ENCODE measurements at places on chromosomes 1 and 21.

DNA sequence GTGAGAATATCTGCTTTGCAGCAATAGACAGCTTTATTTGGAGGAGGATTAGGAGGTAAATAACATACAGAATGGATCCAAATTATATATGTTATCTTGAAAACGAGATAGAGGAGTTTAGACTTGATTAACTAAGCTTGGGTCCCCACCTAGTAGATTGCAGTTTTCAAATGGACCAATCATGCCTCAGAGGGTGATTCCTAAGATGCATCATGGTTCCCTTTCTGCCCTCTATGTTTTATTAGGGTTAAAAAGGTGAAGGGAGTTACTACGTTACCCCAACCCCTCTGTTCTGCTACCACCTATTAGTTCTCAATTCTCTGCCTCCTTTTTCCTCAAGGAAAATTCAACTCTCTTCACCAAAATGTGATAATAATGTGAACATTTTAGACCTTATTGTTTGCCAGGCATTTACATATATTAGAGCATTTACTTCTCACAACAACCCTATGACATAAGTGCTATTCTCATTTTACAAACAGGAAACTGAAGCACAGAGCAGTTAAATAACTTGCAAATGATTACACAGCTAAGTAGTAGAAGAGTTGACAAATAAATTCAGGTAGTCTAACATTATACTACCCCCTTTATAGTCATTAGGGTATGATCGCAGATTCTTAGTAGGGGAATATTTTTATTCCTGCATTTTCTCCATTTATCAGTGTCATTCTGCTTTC, 23.4 kb upstream of the PGM1 start:
- DNase-seq = no peak

DNA sequence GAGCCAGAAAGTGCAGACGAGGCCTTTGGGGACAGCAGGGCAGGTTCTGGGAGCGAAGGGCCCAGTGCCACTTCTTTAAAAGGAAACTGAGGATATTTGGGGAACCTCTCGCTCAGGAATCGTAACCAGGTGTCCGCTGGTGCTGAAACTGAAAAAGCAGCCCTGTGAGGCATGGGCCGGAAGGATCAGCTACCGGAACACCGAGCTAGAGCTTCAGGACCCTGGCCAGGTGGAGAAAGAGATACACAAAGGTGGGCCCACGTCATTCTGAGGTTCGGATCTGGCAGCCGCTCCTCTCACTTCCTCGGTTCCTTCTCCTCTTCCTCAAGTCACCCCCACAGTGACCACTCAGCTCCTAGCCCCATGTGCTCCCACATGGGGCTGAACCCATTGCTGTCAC, 18.1 kb downstream of the MX2 start:
- DNase-seq = no peak

DNA sequence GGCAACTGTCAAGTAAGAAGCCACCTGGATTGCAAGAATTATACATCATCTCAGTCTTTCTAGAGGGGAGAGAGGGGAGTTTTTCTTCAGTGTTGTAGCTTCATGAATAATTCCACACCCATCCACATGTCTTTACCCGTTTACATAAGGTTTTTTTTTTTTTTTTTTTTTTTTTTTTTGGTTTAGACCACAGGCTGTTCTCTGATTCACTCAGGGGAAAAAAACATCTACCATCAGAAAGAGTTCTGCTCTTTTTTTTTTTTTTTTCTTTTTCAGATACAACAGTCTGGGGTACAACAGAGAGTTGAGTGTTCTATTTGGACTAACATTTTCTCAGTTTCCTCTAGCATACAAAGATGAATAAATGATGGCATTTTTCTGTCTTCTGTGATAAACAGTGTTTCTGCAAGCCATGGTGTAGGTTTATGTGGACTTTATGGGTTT, 4.9 kb upstream of the KIF14 start:
- DNase-seq = no peak

DNA sequence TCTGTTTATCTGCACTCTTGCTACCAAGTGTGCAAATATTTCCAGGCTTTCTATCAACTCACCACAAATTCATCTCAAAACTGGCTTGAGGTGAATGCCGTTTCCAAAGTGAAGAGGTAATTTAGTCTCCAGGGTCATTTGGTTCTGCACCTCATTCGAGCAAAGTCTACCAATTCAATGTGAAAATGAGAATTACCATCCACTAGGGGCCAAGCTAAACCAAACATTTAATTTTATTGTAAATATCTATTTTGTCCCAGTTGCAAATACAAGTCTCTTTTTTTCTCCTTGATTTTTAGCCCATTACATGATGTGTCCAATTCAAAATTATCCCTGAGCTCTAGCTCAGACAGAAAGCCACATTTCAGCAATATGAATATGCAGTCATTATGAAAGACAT, 152.3 kb upstream of the PTBP2 start:
- DNase-seq = no peak

GRCh38 chr21:45252448-45252925, 35.2 kb downstream of the POFUT2 start:
- DNase-seq = no peak

DNA sequence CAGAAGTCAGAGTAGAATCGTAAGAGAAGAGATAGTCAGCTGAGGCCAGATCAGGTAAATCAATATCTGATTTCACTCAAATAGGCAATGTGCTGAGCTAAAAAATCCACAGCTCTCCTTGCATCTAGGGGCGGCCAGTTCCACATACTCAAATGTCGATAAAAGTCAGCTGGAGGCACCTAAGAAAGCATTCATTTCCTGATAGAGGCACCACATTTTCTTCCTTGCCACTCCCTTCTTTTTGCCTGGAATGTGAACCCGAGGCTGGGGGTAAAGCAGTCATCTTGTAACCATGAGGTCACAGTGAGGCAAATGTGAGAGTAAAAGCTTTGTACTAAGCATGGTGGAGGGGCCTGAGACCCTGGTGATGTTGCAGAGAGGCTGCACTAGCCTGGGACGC, 24.2 kb upstream of the CTPS1 start:
- DNase-seq = no peak

DNA sequence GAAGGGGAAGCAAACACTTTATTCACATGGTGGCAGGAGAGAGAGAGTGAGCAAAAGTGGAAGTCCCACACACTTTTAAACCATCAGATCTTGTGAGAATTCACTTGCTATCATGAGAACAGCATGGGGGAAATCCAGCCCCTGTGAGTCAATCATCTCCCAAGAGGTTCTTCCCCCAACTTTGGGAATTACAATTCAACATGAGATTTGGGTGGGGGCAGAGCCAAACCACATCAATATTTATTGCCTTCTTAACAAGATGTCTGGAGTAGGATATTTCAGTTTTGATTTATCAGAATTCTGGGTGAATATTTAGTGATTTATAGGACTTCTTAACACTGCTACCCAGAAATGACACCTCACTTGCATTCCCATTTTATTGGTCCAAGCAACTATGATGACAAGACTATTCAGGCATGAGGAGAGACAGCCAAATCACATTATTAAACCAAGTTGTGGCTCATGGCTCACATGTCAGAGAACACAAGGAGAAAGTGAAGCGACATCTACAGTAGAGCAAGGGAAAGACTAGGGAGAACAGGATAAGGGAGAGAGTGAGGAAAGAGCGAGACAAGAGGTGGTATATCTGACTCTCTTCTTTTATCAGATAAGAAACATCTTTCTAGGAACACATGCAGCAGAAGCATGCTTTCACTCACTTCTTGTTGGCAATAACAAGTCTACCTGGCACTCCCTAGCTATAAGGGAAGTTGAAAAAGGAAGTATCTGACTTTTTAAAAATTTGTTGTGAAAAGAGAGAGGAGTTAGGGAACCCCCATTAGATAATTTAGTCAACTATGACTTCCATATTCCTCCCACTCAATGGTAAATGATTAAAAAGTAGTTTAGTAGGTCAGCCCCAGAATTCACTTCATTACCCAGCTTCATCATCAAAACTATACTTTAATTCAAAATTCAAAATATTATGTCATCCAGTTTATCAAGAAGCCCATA, 36.6 kb upstream of the PTPRC start:
- no peak for DNase-seq

GRCh38 chr1:160539990-160540858, 17.2 kb upstream of the SLAMF6 start:
- DNase-seq = peak; percentile 61

DNA sequence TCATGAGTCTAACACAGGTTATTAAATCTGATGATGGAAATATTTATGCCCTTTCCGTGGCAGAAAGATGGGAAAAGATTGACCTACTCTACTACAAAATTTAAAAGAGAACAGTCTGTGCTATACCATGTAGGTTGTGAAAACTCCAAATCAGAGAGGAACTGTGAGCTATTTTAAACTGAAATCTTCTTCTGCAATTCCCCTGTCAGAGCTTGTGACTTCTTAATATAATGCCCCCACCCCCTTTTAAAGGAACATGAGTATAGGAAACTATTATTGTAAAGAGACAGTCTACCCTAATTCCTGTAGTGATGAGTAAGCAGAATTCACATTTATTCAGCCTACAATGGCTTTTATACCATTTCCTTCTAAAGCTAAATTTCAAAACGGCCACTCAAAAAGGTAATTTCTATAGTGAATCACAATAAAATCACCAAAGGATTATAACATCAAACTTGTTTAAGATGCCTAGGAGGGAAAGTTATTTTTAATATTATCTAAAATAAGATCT, 11.7 kb downstream of the DSCAM start:
- DNase-seq = no peak

DNA sequence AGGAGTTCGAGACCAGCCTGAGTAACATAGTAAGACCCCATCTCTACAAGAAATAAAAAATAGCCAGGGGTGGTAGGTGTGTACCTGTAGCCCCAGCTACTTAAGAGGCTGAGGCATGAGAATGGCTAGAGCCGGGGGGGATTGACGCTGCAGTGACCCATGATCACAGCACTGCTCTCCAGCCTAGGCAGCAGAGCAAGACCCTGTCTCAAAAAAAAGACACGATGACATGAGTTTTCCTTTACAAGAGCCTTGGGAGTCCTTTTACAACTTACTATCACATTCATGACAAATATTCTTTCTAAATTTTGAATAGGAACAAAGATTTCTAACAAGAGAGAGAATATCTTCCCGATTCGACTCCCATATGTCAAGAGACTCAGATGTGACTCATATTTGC, 3.3 kb upstream of the BRWD1 start:
- no peak for DNase-seq

DNA sequence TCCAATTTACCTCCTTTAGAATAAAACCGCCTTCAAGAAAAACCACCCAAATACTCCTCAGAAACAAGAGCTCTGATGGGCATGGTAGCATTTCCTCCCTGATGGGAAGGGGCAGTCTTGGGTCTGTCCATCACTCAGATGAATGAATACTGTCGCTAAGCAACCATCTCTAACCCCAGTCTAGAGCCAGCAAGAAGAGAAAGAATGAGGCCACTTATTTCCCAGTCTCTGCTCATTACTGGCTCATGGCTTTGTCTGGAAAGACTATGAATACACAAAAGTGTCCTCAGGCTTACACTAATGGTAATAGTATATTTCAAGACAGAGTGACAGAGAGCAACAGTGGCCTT, 51.0 kb upstream of the F3 start:
- DNase-seq = no peak

DNA sequence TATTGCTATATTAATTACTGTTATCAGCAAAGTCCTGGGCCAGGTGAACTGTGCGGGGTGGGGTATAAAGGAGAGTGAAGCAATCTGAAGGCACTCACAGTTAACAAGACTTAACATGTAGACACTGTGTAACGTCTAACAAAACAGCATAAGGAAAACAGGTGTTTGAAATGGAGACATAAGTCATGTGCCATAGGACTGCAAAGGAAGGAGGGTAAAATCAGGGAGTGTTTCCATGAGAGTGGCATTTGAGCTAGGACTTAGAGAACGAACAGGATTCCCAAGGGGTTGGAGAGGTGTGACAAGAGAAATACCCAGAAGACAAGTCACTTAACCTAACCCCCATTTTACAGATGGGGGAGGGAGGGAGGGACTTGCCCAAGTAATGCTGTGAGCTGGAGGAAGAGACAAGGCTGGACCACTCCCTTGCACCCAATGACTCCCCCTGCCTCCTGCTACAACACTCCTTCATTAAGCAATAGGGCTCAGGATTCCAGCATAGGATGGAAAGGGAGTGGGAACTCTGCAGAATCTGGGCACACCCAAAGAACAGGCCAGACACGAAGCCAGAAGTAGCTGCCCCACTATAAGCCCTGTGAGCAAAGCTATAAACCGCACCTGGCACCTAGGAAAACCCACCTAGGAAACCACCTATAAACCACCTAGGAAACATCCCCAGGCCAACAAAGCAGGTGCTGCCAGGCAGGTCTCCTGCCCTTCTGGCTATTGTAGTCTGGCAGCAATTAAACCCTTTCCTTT, 6.6 kb downstream of the PEF1 start:
- DNase-seq = no peak

GRCh38 chr21:26756491-26757159, 88.6 kb downstream of the ADAMTS1 start:
- no peak for DNase-seq

- DNase-seq = no peak
Measured at GRCh38 chr1:91944087-91944486, 5.1 kb upstream of the BRDT start.

DNA sequence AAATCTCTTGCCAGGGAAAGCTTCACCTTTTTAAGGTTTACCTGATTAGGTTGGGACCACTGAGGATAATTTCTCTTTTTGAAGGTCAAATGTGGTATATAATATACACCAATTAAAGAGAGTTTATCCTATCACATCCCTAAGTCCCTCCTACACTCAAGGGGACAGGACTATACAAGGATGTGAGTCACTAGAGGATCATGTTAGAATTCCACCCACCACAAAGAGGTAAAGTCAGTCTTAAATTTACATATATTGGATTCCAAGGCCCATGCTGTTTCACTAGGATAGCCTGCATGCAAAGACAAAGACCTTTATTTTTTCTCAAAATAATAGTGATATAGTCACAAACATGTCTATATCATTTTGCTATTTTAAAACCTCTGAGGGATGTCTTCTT, 164.4 kb downstream of the GIPC2 start:
- no peak for DNase-seq

- DNase-seq = no peak
Measured at GRCh38 chr1:27589841-27590426, 14.0 kb downstream of the AHDC1 start.
